ENCODE measurements at places on chromosomes 6 and 20.

DNA sequence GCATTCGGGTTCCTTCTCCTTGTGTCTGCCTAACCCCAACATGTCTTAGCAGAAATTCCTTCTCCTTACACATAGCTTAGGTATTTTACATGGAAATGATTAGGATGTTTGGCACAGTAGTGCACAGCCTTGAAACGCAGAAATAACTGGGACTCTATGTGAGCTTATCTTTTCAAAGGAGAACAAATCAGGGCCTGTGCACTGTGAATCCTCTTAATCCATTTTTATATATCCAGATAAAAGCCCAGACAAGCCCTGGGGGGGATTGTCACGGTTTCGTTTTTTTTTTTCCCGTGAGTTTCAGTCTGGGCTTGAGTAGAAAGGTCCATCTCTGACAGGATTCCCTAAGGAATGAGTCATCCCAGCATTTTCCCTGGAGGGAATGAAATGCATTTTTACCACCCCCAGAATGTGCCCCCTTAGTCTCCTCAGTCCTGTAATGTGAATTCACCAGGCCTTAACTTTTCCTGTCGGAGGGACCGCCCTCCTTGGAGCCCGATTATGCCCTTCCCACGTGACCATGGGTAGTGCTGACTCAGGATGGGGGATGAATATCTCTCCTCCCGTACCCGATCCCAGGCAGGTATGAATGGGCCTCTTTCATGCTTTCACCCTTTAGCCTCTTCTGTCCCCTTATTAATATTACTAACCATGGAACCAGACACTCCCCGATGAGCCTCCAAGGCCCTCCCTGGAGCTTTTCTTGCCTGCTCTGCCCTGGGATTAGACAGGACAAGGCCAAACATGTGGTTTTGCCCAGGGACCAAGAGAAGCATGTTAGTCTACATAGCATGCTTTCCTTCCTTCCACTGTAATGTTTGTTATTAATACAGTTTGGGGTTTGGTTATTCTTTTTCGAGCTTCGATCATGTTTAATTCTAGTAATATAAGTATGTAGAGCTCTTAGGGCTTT, 23.9 kb upstream of the NAA20 start:
- no peak for DNase-seq

GRCh38 chr6:90431576-90431975, 134.9 kb upstream of the BACH2 start:
- DNase-seq, result no peak

- no peak for DNase-seq
Measured at GRCh38 chr6:38012573-38012972, 193.0 kb downstream of the ZFAND3 start.

DNA sequence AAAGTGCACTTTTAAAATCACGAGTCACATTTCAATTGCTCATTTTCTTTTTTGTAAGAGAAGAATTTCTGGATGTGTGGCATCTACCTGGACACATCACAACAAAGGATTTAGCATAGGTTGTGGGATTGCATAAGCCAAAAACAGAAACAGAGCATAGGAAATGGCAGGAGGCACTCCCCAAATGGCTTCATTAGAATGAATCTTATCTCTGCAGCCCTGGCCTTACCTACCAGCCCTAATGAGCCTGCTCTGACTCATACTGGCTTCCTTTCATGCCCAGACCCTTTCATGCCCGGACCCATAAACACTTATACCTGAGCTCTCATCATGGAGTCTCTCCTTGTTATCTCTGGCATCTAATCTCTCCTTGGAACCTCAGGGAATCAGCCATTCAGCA, 23.9 kb upstream of the SPTLC3 start:
- DNase-seq, result no peak

GRCh38 chr6:10030942-10031537, 383.8 kb downstream of the TFAP2A start:
- no peak for DNase-seq

- DNase-seq, result no peak
Measured at GRCh38 chr6:80341330-80341729, 234.9 kb downstream of the BCKDHB start.

GRCh38 chr20:47559141-47559540, 57.5 kb downstream of the NCOA3 start:
- DNase-seq, result no peak
